Stimulated activated CD8-positive, alpha-beta memory T cell treated with anti-CD3 and anti-CD28 coated beads, Interleukin-4, amount 100 ng/mL, for 4 hours (primary cell): ENCODE measurements at places on chromosomes 11 and 22.
A peak's percentile ranks its signal among the peaks of the same experiment; 100 is the strongest.

- no peak for DNase-seq
Measured at GRCh38 chr22:24588381-24588756, 4.5 kb downstream of the LRRC75B start.

GRCh38 chr11:8802251-8802650, 108.7 kb upstream of the AKIP1 start:
- no peak for DNase-seq

DNA sequence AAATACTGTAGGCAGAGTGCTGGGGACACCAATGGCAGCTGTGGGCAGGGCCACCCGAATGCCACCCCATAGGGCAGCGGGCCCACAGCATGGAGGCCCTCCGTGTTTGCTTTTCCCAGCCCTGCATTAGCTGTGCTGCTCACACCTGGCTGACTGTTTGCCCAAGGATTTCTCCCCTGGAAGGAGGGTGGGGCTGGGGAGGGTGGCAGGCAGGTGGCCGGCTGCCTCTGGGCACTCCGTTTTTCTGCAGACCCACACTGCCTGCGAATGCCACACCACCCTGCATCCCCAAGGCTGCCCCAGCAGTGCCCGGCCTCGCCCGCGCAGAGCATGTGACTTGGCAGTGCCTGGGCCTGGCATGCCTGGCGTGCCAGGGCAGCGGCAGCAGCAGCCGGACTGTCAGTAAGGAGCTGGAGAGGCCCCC, 19.6 kb downstream of the DAGLA start:
- DNase-seq: no peak

- DNase-seq: no peak
Measured at GRCh38 chr11:2250041-2250440, 20.3 kb downstream of the ASCL2 start.

GRCh38 chr22:30910358-30910757, 58.2 kb downstream of the MORC2 start:
- DNase-seq: no peak

DNA sequence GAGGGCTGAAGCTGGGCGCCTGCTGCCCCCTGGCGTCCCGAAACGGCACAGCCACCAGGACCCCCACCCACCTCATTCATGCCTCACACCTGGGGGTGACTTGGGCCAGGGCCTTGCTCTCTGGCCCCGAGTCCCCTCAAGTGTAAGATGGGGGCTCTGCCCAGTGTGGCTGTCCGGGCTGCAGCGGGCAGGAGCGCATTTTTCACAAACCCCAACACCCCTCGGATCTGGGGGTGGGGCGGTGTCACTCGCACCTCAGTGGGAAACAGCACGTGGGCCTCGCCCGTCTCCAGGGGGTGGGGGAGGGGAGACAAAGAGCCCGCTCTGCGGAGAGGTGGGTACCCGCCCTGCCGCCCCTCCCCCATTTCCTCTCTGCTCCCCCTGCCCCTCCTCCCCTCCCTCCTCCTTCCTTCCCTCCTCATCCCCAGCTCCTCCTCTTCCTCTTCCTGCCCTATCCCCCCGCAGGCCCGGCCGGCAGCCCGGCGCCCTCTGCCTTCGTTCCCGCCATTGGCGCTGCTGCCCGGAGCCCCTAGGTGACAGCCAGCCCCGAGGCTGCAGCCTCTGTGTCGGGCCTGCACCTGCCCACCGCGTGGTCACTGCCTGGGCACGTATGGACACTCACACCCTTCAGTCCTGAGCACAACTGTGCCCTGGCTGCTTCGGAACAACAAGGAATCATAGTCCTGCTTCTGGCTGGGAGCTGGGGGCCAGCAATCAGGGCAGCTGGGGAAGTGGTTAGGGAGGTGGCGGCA, 6.8 kb upstream of the CDKN1C start:
- DNase-seq: peak; percentile 32
